ENCODE measurements at places on chromosomes 1 and 21.

GRCh38 chr1:229410692-229411433 lies 23.0 kb downstream of the ACTA1 start:
- DNase-seq = no peak

DNA sequence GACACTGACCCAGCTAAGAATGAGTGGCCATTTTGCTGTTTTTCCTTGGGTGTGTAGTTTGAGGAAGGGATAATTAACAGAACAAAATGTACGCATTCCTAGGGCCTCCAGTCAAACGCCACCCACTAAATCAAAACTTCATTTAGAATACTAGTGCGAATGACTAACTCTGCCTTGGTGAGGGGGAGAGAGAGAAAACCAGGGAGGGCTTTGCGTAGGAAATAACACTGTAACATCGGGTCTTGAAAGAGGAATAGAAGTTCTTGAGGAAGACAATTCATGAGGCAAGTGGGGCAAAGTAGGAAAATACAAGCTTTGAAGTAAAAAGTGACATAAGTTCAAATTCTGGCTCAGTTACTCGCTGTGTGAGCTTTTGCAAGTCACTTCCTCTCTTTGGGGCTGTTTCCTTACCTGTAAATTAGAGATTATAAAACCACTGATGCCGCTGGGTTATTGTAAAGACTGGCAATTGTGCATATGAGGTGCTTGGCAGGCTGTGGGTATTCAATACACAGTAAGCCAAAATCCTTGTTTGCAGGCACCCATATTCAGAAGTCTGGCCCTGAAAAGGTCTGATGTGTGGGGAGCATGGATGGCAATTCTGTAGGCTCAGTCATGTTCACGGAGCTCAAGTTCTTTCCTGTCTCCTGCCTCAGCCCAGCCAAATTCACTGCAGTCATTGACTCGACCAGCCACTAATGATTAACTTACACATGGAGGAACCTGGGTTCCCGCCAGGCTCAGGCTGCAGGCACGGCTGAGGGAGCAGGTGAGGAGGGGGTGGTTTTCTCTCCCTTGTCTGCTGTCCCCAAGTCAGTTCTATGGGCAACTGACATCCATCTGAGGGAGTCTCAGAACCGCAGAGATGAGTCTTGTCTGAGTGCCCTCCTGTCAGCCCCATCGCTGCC lies 140.3 kb upstream of the CSF3R start:
- no peak for DNase-seq

- no peak for DNase-seq
These were observed 4.6 kb downstream of the NENF start for GRCh38 chr1:212437179-212437798.

DNA sequence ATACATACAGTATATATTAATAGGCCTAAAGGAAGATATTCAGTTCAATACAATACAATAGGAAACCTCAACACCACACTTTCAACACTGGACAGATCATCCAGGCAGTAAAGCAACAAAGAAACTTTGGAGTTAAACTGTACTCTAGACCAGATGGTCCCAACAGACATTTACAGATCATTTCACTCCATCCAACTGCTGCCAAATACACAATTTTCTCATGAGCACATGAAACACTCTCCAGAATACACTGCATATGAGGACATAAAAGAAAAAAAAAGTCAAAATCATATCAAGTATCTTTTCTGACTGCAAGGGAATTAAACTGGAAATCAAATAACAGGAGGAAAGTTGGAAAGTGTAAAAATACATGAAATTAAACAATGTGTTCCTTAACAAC lies 607.5 kb upstream of the BRINP3 start:
- DNase-seq = no peak

DNA sequence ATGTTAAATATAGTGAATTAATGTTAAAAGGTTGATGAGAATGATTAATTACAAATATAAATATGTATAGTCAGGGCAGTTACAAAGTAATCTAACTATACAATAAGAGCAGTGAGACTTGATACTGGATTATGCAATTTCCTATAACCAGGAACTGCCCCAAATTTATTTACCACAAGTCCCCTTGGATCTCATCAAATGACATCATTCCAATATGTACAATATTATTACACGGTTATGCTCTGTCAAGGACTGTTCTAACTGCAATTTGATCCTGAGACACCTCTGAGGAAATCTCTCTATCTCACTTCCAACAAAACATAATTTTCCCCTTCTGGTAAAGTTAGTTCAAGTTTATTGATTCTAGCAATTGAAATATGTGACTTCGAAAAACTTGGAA lies 917.6 kb downstream of the NCAM2 start:
- DNase-seq = no peak

DNA sequence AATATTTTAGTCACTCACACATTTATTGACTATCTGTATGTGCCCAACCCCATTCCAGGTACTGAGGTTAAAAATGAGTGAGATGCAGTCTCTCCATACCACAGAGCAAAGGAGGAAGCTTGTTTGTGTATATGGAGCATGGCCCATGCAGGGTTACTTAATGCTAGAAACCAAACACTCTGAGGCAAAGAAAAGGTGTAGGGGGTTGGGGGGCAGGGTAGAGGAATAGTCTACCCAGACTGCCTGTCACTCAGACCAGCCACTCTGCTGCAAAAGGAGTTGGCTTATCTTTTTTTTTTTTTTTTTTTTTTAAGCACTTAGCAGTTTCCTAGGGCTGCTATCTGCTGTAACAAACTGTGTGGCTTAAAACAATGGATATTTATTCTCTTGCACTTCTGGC lies 19.8 kb downstream of the PGM1 start:
- no peak for DNase-seq

DNA sequence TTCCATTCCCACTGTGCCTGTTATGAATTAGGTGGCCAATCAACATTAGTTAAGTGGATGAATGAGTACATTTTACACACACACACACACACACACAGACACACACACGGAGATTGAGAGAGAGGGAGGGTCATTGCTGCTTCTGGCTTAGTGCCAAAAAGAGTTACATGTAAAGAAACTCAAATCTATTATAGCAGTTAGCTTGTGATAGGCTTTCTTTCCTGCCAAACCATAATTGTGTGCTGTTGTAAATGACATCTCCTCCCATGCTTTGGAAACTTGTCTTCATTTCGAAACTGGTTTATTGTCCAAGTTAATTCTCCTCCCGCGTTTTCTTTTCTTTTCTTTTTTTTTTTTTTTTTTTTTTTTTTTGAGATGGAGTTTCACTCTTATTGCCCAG lies 1.4 kb upstream of the MT1HL1 start:
- no peak for DNase-seq

GRCh38 chr1:145845144-145845513 lies 301 bp upstream of the NUDT17 start:
- DNase-seq = peak; percentile 88

- DNase-seq = no peak
These were observed 14.2 kb upstream of the CFH start for GRCh38 chr1:196637606-196638005.

- no peak for DNase-seq
These were observed 63.2 kb downstream of the FAM163A start for GRCh38 chr1:179806333-179806732.

DNA sequence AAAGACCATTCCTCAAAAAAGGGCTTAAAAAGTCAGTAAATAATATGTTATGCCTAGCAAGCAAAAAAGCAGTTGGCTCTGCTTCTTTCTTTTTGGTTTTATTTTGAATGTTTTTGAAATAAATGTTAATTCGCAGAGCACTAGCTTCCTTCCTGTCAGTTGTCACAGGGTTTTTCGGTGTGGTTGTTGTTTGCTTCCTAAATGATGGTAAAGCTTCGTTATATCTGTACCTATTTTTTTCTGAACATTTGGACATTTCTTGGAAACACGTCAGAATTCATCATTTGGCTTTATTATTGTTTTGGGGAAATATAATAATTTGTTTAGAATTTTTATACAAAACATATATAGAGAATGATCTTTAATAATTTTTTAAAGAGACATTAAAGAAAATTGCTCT lies 351.9 kb upstream of the SGIP1 start:
- DNase-seq = no peak

DNA sequence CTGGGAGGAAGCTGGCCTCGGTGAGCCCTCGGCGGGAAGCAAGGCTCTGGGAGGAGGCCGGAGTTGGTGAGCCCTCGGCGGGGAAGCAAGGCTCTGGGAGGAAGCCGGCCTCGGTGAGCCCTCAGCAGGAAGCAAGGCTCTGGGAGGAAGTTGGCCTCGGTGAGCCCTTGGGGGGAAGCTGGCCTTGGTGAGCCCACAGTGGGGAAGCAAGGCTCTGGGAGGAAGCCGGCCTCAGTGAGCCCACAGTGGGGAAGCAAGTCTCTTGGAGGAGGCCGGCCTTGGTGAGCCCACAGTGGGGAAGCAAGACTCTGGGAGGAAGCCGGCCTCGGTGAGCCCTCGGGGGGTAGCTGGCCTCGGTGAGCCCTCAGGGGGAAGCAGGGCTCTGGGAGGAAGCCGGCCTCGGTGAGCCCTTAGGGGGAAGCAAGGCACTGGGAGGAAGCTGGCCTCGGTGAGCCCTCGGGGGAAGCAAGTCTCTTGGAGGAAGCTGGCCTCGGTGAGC lies 36.0 kb downstream of the KRTAP10-1 start:
- DNase-seq = no peak

GRCh38 chr21:43306911-43307676 lies 119.8 kb downstream of the SIK1 start:
- DNase-seq = peak; percentile 48

GRCh38 chr1:84121360-84121759 lies 22.7 kb upstream of the PRKACB start:
- no peak for DNase-seq

GRCh38 chr1:245590726-245591125 lies 435.9 kb downstream of the KIF26B start:
- no peak for DNase-seq

DNA sequence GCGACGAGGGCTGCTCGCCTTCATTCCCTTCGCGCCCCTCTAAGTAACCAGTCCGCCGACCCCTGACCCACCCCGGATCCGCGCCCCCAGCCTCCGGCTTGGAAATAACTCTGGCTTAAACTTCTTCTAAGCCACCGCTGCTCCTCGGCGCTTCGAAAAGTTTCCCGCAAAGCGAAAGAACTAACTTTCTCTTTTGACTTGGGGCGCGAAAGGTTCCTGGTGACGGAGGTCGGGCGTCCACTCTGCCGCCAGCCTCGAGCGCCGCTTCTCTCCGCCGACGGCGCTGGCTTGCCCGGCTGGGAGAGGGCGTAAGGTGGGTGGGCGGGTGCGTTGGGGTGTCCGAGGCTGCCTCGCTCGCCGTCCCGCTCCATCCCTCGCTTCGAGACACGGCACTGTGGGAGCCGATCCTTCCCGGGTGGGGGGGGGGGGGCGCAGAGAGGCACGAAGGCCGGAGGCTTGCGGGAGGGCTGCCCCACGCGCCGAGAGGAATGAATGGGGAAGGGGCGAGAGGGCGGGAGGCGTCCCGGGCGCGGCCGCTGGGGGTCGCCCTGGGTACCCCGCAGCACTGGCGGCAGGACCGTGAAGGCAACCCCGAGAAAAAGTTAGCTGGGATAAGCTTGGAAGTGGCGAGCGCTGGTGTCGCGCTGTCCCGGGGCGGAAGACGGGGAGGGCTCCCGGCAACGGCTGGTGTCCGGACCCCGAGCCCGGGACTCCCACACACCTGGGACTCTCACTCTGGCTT lies 569 bp downstream of the ATF3 start:
- peak; percentile 36 for DNase-seq

- no peak for DNase-seq
These were observed 16.3 kb downstream of the ABCD3 start for GRCh38 chr1:94434365-94435045.

- no peak for DNase-seq
These were observed 83.0 kb downstream of the RHOU start for GRCh38 chr1:228818296-228818695.

- no peak for DNase-seq
These were observed 46.5 kb upstream of the KIF26B start for GRCh38 chr1:245108246-245108645.

DNA sequence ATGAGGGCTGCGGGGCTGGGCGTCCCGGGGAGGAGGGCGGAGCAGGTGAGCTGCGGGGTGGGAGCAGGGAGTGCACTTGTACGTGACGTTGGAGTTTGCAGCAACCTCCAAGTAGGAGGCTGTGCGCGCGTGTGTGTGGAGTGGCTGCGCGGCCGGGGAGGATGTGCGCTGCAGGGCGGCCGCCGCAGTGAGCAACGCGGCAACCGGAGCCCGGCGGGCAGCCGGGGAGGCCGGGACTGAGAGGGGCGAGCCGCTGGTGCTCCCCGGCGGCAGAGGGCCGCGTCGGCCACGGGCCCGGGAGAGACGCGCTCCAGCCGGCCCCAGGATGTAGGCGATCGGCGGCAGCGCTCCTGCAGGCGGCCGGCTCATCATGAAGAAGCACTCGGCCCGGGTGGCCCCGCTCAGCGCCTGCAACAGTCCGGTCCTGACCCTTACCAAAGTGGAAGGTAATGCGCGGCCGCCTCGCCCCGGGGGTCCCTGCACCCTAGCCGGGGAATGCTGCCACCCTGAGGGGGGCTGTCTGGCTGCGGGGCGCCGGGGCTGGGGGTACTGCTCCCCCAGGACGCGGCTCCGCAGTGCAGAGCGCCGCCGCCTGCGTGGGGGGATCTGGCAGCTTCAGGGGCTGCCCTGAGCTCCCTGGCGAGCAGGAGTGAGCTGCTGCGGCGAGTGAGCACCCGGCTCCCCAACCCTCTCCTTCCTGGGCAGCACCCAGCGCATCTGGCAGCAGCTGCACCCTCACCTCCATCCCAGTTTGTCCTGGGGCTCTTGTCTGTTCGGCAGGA lies 158.9 kb upstream of the COA6 start:
- DNase-seq = peak; percentile 16

DNA sequence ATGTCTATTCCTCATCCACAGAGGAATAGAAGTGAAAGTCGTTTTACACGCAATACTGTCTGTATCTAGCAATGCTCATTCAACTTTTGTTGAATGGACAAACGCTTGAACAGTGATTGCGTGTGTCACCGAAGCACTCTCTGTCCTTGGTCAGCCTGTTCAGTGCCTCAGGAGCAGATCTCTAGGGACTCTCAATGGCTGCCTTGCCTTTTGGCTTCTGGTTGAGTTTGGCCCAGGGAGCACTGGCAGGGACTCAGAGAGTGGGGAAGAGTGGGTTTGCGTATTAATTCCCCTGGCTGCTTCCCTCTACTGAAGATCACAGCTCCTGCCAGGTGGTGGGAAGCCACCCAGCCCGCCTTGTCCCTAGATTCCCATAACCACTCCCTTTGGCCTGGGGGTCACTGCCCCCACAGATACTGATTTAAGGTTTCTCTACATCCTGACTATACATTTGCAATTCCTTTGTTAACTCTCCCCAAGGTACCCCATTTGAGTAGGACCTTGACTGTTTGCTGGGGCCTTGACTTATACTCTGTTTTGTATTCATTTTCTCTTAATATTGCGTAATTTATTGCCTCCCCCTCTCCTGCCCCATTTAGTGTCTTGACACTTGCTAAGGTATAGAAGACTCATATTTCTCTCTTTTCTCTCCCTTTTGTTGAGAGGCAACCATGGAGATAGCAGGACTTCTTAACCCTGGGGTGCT lies 61.7 kb upstream of the USP24 start:
- no peak for DNase-seq

- no peak for DNase-seq
These were observed 57.0 kb downstream of the CHD5 start for GRCh38 chr1:6123083-6123482.

- DNase-seq = no peak
These were observed 349.9 kb downstream of the PTPRU start for GRCh38 chr1:29586215-29586614.
